Activated B cell treated with CpG ODN at 0.5 μM for 24 hours (primary cell): ENCODE measurements at places on chromosomes 4 and X.
A peak's percentile ranks its signal among the peaks of the same experiment; 100 is the strongest.

DNA sequence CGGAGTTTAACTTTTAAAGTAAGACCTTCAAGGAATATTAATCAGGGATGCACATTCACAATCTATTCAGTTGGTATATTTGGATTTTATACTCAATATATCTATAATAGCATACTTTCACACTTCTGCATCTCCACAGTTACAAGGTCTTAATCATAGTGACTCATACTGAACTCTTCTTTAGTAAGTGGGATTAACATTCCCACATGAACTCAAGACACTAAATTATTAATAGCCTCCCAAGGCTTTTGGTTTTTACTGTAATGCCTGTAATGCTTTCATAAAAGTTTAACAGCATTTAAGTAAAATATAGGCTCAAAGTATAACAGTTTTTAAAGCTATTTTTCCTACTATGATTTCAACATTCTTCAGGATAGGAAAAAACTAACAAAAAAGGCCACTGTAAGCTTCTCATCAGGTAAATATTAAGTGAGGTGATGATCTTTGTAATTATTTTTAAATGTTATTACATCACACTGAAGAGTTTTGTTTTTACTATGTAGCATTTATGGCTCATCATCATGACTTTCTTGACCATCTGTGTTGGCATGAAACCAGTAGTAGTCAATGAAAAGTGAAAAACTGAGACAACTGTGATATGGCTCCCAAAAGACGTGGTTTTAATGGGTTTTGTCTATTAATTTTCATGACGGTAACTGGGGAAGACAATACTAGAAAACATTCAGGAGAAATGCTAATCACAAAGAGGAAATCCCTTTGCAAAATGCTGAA lies 91.5 kb upstream of the GALNT7 start:
- no peak overlapping the region for H3K4me3 ChIP-seq
- no peak overlapping the region for H3K27ac ChIP-seq
- H3K4me1 ChIP-seq: no peaks in the 10 kb centered on the region
- no peaks in the 10 kb centered on the region for H3K36me3 ChIP-seq
- no peaks in the 10 kb centered on the region for H3K27me3 ChIP-seq

DNA sequence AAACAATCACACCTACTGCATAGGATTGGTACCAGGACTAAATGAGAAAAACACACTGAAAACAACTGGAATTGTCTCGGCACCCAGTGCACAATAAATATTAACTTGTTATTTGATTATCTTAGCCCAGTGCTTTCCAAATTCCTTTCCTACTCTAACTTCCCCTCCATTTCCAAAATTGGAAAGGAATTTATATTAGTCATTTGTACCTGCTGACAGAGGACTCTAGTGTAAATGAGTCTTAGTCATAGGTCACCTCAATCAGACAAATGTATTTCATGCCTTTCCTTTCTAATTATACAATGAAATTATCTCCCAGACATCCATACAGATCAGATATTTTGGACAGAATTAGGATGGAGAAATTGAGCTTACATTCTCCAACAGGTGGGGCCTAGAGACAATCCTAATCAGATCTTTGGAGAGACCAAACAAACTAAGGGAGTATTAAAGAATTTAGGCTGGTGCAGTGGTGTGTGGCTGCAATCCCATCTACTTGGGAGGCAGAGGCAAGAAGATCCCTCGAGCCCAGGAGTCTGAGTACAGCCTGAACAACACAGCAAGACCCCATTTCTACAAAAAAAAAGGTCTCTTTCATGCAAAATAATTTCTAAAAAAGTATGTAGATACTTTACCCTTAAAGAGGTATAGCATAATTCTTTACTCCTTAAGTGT lies 10.1 kb downstream of the SH3D19 start:
- H3K4me1 ChIP-seq: no peaks in the 10 kb centered on the region
- DNase-seq: no peak
- no peak overlapping the region for H3K4me3 ChIP-seq
- no peak overlapping the region for H3K27ac ChIP-seq
- H3K36me3 ChIP-seq: no peaks in the 10 kb centered on the region

- no peak overlapping the region for H3K27ac ChIP-seq
- H3K4me1 ChIP-seq: no peaks in the 10 kb centered on the region
- no peak overlapping the region for H3K4me3 ChIP-seq
- no peaks in the 10 kb centered on the region for H3K27me3 ChIP-seq
- DNase-seq: no peak
Measured at GRCh38 chr4:156672492-156673305, 298.9 kb downstream of the PDGFC start.

- peak overlapping the region; percentile 32 for H3K4me3 ChIP-seq
- no peaks in the 10 kb centered on the region for H3K27me3 ChIP-seq
- peaks cover 8% of the 10 kb centered on the region for H3K36me3 ChIP-seq
- peaks cover 63% of the 10 kb centered on the region for H3K4me1 ChIP-seq
Measured at GRCh38 chrX:118350706-118351105, 4.8 kb downstream of the WDR44 start.

GRCh38 chr4:166172619-166173018 lies 299.6 kb downstream of the TLL1 start:
- no peak overlapping the region for H3K27ac ChIP-seq
- H3K4me3 ChIP-seq: no peak overlapping the region
- no peaks in the 10 kb centered on the region for H3K4me1 ChIP-seq
- no peaks in the 10 kb centered on the region for H3K36me3 ChIP-seq
- no peaks in the 10 kb centered on the region for H3K27me3 ChIP-seq
